ENCODE measurements at places on chromosomes 2 and 18.
A peak's percentile ranks its signal among the peaks of the same experiment; 100 is the strongest.

GRCh38 chr2:124915567-124915966 lies 890.5 kb downstream of the CNTNAP5 start:
- no peak for DNase-seq

DNA sequence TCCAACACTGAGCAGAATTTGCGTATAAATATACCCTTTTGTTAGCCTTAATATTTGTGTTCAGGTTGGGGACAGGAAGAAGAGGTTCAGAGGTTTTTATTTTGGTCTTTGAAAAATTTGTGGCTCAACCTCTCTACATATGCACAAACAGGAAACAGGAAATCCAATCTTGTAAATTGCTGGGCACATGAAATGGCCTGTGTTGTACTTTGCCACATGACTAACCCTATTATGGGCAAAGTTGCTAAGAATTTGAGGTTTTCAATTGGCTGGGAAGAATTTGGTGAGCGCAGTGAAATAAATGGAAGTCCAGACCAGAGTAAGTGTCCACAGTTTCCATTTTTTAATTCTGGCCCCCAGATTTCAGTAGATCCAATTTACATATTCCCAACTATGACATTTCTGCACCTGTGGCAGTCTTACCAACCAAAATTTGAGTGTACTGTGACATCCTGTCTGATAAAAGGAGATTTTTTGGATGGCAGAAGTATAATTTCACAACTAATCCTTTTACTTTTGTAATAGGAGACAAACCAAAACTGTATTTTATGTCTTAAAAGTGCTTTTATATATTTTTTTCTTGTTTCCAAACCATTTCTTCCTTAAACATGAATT lies 63.6 kb downstream of the COX7A2L start:
- no peak for DNase-seq

GRCh38 chr2:160411167-160411566 lies 82.4 kb downstream of the RBMS1 start:
- DNase-seq, result peak; percentile 29

GRCh38 chr2:47271054-47272000 lies 116.2 kb upstream of the STPG4 start:
- no peak for DNase-seq

DNA sequence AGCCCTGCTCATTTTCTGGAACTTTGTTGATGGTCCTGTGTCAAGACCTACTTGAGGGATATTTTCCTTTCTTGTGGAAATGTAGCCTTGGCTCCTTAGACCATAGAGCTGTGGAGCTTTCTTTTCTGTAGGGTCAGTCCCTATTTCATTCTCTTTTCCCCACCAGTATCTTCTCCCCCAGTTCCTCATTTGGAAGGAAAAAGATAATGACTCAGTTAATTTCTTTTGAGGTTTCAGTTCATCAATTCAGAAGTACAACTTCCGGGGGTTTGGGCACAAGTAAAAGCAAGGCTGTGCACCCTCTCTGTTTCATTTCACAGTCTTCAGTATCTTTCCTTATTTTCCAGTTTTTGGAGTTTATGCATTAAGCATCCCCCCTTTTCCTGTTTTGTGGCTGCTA lies 70.7 kb downstream of the CDC42EP3 start:
- DNase-seq, result no peak

- DNase-seq, result no peak
Measured at GRCh38 chr2:26630669-26631360, 10.4 kb downstream of the CIB4 start.

DNA sequence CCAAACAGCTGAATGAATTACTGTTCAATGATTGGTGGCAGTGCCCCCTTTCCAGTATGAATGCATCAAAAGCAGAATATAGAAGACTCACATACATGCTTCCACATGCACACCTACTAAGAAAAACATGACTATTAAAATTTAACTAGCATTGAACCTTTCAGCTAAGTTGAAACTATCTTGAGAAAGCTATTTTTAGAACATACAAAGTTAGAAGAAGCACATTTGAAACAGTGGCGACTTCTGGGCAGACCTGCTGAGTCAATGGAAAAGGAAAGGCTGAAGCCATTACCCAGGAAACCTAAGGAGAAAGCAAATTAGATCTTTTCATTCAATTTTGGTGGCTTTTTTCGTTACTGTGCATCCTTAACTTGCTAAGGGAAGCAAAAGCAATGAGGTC lies 55.9 kb downstream of the PLA2R1 start:
- no peak for DNase-seq
